Forelimb muscle (tissue), 1 donor: ENCODE measurements at places on chromosomes 1 and 21. TPM values are rescaled to one million over a fixed set of nuclear protein-coding genes. Genes with fewer than 3 reads are reported as not detected.

Gene PTPN22
- polyA plus RNA-seq = 0.46 TPM

Gene LSS
- 32.0 TPM for polyA plus RNA-seq

Gene MROH9
- not detected for polyA plus RNA-seq

Gene KIF14
- polyA plus RNA-seq = 2.5 TPM

DNA sequence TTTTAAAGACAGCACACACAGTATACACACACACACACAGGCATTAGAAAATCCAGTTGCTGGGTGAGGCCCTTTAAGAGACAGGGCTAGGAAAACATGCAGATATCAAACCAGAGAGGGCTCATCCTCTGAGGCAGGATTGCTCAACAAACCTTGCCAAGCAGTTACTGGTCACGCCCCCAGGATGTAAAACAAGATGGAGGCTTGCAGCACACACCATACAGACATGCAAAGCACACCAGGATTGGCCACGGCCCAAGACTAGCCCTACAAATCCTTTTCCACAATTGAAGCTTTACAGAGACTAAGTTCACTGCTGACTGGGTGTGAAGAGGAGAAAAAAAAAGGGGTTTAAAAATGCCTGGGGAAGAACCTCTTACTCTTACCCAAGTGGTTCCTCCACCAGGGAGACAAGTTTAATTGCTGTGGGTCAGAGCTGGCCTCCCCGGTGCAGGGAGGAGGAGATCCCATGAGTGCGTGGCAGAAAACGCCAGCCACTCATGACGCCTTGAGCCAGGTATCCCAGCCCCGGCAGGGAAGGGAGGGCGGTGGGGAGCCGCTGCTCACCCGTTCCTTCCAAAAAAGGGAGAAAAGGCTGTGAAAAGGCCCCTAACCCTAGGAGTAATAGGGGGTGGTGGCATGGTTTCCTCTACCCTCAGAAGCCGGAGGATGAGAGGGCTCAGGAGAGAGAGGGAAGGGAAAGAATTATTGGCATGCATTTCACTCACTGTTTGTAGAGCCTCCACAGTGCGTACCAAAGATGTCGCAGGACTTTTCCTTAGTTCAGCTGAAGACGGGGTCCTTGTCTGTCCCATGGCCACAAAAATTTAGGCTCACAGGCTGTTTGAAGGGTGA lies 594.6 kb upstream of the ZP4 start:
- DNase-seq = no peak

DNA sequence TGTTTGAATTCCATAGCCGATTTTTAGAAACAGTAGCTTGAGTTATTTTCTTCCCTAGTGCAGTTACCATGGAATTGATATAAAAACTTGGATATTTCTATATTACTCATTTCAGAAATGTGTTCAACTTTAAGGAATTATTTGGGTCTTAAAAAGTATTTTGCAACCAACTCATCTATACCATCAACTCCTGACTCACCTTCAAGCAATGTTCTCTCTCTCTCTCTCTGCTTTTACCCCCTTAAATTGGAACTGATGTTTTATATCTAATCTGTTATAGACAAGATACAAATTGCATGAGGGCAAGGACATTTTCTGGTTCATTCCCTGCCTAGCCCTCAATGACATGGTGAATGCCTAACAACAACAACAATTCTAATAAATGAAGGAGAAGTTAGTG lies 214.7 kb upstream of the NRIP1 start:
- DNase-seq = no peak

- no peak for DNase-seq
These were observed 475.0 kb upstream of the B3GALT2 start for GRCh38 chr1:193661385-193661784.
